ENCODE measurements at places on chromosomes 16 and 17. TPM values are rescaled to one million over a fixed set of nuclear protein-coding genes. Genes with fewer than 3 reads are reported as not detected.

- peak; percentile 29 for DNase-seq
Observed at GRCh38 chr16:70430667-70431536, 8.0 kb downstream of the ST3GAL2 start.

DNA sequence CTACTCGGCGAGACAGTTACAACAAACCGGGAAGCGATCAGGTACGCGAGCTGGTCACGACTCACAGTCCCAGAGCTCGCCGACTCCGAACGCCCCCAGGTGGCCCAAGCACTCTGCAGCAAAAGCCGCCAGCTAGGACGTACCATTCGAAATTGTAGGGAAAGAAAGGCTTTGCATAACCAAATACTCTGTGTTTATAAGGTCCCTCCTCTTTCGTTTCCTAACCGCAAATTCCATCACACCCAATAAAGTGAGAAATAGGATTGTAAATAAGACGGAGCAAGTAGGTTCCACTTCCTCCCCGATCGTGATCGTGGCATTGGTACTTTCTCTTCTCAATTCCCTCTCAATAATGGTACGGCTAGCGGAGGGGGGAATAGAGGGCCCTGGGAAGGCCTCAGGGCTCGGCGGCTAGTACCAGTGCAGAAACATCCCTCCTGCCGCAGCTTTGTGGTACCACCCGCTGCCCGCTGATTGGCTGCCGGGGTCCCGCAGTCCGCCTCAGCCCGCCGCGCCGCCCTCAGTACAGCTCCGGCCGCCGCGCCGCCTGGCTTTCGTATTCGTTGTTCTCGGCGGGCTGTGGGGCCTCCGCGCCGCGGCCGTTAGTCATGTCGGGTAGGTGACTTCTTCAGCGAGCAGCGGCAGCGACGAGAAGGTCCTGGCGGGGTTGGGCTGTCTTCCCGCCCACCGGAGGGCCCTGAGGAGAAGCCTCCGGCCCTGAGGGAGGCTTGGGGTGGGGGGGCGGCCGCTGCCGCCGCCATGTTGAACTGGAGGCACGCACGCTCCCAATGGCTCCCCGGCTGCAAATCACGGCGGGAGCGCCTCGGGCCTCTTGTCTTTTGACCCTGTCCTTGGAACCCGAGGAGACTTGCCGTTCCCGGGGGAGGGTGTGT is at the start of gene TAF15:
Gene TAF15 (plus strand): TSS at position 523 of the 893 bp plus-strand sequence. CDS start 86 bp downstream, at position 609.
- DNase-seq: peak; percentile 93

BAIAP3 gene
- 0.26 TPM for total RNA-seq

- DNase-seq: no peak
Observed at GRCh38 chr17:76022285-76022684, 4.8 kb downstream of the EVPL start.

GRCh38 chr16:73025151-73025855 is 22.6 kb downstream of the ZFHX3 start:
- no peak for DNase-seq

DNA sequence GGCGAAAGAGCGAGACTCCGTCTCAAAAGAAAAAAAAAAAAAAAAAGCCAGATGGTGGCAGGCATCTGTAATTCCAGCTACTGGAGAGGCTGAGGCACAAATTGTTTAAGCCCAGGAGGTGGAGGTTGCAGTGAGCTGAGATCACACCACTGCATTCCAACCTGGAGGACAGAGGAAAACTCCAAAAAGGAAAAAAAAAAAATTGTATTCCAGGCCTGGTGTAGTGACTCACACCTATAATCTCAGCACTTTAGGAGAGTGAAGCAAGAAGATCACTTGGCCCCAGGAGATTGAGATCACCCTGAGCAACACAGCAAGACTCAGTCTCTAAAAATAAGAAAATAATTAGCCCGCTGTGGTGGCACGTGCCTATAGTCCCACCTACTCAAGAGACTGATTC is 20.1 kb downstream of the HBQ1 start:
- DNase-seq: peak; percentile 53

DNA sequence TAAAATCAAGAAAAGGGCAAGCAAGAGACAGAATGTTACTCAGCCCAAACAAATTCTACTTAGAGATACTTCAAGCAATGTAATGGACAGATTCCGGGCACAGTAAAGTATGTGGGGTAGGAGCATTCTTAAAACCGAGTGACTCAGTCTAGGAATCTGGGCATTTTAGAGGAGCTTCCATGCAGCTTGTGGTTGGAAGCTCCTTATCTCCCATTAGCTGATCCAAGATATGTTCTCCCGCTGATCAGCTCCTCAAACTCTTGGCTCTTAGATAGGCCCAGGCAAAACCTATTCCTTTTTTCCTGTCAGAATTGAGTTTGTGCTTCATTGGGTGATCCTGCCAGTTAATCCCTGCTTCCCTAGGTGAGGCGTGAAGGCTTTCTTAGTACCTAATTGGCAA is 303.3 kb downstream of the CEP112 start:
- DNase-seq: no peak
